Non-pigmented ciliary epithelial cell (primary cell): ENCODE measurements at places on chromosomes 6 and 20.

DNA sequence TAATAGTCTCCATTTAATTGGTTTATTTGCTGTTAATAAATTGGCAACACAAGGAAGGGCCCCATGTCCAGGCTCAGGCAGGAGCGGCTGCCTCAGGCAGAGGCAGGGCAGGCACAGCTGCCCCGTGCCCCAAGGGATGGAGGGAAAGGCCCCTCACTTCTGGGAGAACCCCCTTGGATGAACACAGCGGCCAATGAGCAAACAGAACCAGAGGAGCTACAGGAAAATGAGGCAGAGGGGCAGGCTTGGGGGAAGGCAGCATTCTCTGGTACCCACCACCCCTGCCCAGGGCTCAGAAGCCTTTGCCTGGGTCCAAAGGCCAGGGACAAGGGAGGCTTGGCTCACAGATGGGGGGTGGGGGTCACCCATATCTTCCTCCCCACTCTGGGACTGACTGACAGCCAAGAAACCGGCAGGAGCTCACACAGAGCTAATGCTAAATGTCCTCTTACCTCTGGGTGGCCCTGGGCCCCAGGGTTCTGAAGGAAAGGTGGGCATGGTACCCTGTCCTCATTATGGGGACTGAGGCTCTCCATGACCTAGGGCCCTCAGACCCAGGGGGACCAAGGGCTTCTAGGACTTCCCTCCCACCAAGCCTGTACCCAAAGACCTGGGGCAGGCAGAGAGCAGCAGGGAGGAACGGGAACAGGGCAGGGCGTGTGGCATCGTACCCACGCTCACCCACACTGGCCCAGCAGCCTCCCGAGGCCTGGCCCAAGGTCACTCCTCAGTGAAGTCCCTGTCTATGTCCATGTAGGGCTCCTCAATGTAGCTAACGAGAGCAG, 47.0 kb downstream of the MYH7B start:
- no peak for DNase-seq

DNA sequence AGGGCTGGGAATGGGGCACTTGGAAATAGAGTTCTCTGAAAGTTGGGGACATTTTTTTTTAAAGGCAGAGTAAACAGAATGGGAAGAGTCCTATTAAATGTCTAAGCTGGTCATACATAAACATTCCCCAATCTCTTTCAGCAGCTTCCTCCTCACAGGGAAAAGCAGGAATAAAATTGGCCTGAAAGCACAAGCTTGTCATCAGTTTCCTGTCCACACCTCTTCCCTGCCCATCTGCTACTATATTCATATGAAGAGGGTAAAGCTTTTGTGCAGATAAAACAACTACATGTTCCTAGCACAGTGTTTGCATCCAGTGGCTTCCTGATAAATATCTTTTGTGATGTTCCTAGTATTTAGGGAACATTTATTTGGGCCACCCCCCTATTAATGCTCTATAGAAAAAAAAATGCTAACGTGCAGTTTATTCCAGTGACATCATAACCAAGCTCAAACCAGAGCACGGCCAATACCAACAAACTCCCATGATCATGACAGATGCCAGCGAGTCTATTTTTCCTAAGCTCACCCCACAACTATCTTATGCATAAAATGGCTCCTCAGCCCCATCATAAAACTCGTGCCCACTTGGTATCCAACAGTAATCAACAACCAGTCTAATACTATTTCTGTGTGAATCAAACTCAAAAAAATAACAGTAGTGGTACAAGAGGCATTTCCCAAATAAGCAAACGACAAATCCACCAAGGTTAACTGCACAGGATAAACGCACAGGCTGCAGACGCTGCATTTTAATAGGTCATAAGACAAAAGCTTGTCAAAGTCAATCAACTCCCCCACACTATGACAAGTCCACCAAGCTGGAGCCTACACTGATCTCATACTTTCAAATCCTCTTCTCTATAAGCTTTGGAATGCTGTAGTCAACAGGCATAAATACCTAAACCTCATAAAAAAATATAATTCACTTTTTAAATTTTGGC, 95.3 kb downstream of the EPB41L2 start:
- DNase-seq: no peak

DNA sequence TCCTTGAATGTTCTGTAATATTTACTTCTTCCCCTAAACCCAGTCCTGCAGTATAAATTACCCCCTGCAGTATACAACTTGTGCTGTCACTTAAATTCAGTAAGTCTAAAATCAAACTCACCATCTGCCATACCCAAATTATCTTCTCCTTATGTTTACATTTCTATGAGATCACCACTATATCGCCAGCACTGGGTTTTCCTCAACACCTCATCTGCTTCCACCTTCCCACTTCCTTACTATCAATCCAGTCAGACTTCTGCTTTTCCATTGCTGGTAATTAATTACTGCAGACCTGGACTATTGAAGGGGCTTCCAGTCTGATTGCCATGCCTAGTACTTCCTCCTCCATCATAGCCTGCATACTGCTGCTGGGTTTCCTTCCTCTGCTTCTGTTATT, 15.2 kb downstream of the EFHC1 start:
- DNase-seq: no peak

DNA sequence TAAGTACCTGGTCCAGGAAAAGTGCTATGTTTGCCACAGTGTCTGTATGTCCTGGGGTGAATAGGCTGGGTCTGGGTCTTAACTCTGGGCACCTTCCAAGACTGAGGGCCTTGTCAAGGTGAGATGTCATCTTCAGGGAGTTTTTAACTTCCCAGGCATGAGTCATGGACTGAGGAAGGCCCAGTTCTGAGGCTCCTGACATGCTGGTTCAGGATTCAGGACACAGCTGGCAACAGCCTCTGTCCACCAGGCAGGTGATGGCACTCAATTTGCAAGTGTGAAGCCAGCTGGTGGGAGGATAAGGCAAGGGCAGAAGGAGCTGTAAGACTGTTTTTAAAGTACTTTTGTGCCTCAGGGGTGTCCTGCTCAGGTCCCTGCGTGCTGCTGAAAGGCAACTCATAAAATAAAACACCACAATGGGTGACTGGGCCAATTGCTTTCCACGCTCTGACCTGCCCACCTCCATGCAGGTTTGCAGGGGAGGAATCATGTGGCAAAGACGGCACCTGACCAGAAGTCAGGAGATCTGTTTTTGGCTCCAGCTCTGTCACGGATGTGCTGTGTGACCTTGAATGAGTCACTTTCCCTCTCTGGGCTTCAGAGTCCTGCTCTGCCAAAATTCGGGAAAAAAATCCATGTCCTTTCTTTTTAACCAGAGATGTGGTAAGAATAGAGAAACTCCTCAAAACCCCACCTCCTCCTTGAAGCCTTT, 4.9 kb upstream of the PACSIN1 start:
- no peak for DNase-seq

DNA sequence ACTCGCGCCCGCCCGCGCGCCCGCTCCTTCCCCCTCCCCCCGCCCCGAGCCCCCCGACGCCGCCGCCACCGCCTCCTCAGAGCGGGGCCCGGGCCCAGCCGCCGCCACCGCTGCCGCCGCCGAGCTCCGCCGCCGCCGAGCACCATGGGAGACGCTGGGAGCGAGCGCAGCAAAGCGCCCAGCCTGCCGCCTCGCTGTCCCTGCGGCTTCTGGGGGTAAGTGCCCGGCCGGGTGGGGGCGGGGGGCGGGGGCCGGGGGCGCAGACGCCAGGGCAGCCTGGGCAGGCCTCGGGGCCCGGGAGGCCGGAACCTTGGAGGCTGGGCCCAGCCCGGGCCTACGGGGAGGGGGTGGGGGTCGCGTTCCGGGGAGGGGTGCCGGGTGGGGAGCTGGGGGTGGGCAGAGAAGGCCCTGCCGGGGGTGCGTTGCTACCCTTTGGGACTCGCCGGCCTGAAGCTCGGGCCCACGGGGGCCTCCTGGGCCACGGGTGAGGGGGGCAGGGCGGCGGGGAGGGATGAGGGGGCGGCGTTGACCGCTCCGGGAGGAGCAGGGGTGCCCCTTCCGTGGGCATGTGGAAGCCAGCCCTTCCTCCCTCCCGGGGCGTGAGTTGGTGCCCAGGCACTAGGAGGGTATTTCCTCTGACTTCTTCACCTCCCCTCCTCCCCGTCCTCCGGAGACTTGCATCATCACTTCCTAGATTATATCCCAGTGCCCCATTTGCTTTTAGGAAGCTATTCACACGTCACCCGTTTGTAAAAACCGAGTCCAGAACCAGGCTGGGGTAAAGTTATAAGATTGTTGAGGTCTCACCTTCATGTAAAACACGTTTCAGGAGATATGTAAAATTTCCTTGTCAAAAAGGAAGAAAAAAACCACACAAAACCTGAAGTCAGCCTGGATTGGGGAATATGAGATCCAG, 533 bp downstream of the ZFAND3 start:
- DNase-seq: no peak
